Stimulated activated CD8-positive, alpha-beta memory T cell treated with anti-CD3 and anti-CD28 coated beads, Interleukin-15, amount 100 ng/mL, for 24 hours (primary cell): ENCODE measurements at places on chromosomes 7 and 10.

DNA sequence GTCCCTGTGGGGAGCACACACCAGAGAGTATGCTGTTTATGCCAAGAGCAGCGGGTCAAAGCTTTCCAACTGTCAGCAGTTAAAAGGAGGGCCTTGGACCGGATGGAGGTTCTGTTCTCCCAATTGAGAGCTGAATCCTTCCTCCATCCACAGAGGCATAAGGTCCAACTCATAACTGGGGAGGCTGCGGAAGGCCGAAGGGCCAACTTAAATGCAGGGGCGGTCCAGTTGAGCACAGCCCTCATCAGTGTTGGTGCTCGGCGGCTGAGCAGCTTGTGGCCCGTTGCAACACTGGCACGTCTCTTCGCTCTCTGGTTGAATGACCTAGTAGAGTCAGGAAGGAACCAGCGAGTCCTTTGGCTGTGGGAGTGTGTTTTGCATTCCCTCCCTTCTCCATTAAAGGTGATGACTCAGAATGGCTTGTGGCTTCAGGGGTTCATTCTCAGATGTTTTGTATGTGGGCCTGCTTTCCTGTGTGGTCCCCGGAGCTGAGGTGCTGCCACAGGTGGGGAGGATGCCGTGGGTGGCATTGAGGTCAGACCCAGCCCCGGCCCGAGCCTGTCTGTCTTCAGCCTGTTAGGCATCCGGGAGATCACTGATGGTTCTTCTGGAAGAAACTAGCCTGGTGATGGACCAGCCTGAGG is 44.8 kb upstream of the DMBT1 start:
- DNase-seq: no peak

- DNase-seq: no peak
These were observed 205.8 kb upstream of the HDAC9 start for GRCh38 chr7:18289788-18290187.

DNA sequence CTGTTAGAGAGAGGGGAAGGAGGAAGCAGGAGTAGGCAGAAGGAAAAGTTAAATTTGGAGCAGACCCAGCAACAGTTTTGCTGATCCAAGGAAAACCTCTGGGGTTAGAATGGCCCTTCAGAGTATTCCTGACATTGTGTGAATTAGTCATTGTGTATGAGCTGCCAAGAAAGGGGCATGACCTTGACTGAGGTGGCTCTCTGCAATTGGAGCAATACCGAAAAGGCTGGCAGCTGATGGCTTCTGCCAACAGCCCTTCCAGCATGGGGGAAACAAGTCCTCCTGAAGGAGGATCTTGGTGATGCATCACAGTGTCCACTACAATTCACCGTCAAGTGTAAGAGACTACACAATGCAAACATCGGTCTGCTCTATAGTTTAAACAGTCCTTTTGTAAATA is 20.6 kb upstream of the WASL start:
- DNase-seq: no peak

- DNase-seq: no peak
These were observed 7.7 kb downstream of the CHPF2 start for GRCh38 chr7:151239837-151240459.

GRCh38 chr7:20019757-20020432 is 197.3 kb downstream of the MACC1 start:
- DNase-seq: no peak

- no peak for DNase-seq
These were observed 6.0 kb upstream of the FAM170B start for GRCh38 chr10:49139846-49140195.

- no peak for DNase-seq
These were observed 634.2 kb upstream of the AUTS2 start for GRCh38 chr7:68964060-68964459.

DNA sequence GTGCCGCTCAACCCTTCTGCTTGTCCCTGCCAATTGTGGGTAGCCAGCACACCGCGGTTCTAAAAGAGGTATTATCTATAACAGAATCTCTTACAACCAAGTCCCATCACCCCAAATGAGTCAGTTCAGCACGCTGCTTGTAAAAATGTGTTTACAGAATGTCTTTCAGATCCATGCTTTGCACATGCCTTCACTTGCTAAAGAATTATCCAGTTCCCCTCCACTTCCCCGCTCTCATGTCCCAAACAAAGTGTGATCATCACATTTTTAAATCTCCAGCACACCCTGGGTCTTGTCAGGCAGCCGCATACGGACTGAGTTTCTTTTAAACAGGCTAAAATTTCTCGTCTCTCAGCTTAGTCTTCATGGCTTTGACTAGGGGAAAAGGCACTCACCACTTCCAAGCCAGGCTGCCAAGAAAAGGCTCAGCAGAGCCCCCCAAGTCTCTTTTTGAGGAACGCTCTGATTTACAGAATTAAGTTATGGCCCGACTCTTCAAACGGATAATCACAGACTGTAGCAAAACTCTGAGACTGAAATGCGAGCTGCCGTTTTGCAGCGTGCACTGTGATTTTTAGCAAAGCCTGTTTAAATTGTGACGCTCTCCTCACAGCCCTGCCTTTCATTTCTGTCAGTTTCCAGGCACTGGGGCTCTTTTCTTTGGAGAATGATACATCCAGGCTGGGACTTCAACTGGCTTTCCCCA is 29.8 kb upstream of the FGFR2 start:
- no peak for DNase-seq

DNA sequence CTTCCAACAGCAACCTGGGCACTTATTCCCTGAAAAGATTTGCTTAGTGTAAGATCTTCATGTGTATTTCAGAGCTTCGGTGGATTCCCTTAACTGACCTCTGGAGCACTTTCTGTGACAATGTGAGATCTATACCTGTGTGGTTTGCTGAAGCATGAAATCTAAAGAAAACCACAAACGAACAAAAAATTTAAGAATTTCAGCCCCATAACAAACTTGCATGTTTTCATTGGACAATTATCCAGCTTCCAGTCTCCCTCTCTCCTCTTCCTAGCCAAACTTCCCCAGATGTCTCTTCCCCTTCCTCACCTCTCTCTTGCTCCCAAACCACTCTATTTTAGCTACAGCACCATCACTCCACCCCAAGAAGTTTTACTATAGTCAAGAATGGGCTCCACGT is 279.9 kb upstream of the SORCS1 start:
- DNase-seq: no peak

DNA sequence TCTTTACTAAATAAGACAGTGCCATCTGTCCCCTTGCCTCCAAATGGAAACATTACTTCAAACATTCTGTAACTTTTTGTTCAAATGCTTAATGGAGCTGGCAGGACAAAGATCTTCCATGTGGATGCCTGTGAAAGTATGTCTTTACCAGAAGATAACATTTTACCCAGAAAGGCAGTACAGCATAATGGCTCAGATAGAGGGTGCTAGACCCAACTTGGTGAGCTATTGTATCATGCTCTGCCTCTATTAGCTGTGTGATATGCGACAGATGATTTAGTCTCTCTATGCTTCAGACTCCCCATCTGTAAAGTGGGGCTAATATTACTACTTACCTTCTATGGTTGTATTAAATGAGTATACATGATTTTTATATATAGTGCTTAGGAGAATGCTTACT is 8.8 kb upstream of the SMKR1 start:
- no peak for DNase-seq

GRCh38 chr7:29306319-29306991 is 111.9 kb downstream of the CHN2 start:
- DNase-seq: no peak

- DNase-seq: no peak
These were observed 374.6 kb downstream of the CALN1 start for GRCh38 chr7:72037516-72037915.

DNA sequence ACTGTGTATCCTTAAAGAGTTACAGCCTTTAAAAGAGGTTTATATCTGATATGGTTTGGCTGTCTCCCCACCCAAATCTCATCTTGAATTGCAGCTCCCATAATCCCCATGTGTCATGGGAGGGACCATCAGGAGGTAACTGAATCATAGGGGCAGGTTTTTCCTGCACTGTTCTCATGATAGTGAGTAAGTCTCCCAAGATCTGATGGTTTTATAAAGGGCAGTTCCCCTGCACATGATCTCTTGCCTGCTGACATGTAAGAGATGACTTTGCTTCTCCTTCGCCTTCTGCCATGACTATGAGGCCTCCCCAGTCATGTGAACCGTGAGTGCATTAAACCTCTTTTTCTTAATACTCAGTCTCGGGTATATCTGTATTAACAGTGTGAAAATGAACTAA is 9.7 kb downstream of the RTKN2 start:
- no peak for DNase-seq

DNA sequence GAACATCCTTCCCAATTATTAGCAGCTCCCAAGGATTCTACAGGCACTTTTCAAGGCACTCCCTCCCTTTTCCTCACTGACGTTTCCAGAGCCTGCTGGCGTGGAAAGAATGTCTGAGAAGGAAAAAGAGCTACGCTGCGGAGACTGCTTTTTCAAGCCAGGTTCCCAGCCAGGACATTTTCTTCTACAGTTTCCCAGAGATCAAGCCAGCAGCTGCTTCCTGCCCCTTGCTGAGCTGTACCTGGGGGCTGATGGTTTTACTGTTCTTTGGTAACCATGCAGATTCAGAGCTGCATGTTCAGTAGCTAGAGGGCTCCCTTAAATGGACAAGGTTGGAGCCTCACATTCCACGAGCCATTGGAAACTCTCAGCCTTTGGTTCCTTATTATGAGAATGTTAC is 133.4 kb downstream of the EVX1 start:
- DNase-seq: no peak

DNA sequence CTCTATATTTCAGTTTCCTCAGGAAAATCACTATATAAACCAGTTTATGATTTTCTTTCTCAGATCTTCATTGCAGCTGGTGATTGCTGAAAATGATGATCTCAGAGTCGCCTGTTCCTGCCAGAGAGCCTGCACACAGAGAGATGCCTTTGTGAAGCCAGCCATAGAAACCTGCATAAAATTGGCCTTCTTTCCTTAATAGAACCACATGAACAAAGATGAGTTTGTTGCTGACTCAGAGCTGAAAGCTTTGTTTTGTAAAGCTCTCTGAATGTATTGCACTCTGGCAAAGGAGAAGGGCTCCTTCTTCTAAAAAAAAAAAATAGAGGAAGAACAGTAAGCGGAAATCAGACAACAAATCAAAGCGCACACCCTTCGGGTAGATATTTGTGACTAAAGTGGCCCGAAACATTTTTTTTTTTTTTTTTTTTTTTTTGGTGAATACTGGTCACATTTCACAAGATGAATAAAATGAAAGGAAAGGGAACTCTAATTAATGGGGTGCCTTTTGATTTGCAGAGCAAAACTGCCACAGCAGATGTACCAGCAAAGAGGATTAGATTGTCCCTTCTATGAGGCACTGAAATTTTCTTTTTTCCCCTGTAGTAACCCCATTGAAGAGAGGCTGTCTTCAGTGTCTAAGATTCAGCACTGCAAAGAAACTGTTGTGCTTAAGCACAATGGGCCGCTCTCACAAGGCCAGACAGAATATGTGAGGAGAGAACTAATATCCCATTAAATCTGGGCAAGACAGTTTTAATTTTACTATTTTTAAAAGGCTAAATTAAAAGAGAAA is 75.1 kb upstream of the PTPRZ1 start:
- DNase-seq: no peak

- no peak for DNase-seq
These were observed 1087.0 kb upstream of the AUTS2 start for GRCh38 chr7:68511281-68511680.

DNA sequence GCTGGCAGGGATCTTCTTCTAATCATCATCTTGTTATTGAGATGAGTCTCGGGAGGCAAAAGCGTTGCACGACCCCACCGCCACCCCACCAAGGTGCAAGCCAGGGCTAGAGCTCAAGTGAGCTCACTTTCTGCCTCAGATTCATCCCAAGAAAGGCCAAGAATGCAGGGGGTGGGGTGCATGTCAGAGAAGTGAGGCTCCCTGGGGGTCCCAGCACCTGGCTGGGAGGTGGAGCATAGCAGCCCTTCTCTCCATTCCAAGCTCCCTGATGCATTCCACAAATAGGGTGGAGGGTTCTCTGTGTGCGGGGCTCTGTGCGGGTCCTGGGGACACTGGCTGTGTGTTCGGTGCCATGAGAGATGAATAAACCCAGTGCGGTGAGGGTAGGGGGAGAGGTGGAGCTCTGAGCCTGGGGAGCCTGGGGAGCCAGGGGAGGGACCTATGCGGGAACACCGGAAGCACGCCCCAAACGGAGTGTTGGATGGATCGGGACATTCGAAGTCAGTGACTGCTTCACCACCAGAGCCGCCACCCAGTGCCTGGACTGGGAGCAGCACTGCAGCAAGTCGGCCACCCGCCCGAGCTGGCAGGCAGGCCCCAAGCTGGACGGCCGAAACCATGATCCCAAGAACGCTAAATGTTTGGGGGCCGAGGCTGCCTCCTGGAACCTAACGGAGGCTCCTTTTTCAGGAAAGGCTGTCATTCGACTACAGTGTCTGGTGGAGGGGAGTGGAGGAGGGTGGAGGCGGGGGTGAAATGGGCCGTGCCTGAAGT is 17.9 kb upstream of the HMX3 start:
- no peak for DNase-seq

GRCh38 chr7:129902788-129903422 is 49.9 kb downstream of the UBE2H start:
- DNase-seq: no peak

DNA sequence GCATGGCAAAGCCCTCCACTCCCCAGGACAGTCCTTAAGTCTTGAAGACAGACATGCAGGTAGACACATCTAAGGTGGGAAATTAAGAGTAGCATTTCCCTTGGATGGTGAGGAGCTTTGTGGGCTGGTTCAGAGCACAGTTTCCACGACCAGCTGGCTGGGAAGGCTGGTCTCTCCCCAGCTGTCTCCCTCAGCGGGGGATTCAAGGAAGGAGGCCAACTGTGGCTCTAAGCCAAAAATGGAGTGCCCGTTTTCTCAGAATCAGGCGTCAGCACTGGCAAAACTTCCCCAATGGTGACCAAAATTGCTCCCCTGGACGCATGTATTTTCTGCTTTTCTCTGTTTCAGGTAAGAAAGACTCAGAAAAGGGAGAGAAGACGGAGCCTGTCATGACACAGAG is 230.6 kb upstream of the FZD8 start:
- no peak for DNase-seq

- no peak for DNase-seq
These were observed 10.0 kb downstream of the CYP3A43 start for GRCh38 chr7:99837649-99838361.

GRCh38 chr10:35442592-35442991 is 106.3 kb downstream of the CCNY start:
- no peak for DNase-seq
